ENCODE measurements at places on chromosomes 11 and 22. TPM values are rescaled to one million over a fixed set of nuclear protein-coding genes. Genes with fewer than 3 reads are reported as not detected.

- H3K36me3 ChIP-seq: no peaks in the 10 kb centered on the region
- H3K27ac ChIP-seq: no peak overlapping the region
- DNase-seq: no peak
- no peak overlapping the region for H3K4me3 ChIP-seq
- no peaks in the 10 kb centered on the region for H3K27me3 ChIP-seq
Measured at GRCh38 chr11:83759148-83759547, 473.0 kb upstream of the CCDC90B start.

- H3K36me3 ChIP-seq: no peaks in the 10 kb centered on the region
- no peaks in the 10 kb centered on the region for H3K27me3 ChIP-seq
- no peak overlapping the region for H3K27ac ChIP-seq
- H3K4me1 ChIP-seq: no peaks in the 10 kb centered on the region
Measured at GRCh38 chr11:15688351-15688792, 573.6 kb downstream of the INSC start.

DNA sequence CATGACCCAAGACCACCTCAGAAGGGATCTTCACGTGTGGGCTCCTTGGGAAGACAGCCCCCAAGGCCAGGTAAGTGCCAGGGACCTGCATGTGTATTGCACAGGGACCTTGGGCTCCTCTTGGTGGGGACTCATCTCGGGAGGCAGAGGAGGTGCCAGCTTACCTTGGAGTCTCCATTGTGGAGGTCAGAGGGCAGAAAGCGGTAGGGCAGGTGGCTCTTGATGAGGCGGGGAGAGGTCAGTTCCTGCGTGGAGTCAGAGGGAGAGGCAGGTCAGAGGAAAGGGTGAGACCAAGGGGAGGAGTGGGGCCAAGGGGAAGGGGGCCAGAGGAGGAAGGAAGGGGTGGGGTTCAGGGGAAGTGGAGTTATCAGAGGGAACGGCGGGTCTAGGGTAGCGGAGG, 22.5 kb downstream of the SULT4A1 start:
- H3K4me3 ChIP-seq: no peak overlapping the region
- no peak overlapping the region for H3K27ac ChIP-seq
- no peaks in the 10 kb centered on the region for H3K4me1 ChIP-seq
- no peaks in the 10 kb centered on the region for H3K27me3 ChIP-seq

DNA sequence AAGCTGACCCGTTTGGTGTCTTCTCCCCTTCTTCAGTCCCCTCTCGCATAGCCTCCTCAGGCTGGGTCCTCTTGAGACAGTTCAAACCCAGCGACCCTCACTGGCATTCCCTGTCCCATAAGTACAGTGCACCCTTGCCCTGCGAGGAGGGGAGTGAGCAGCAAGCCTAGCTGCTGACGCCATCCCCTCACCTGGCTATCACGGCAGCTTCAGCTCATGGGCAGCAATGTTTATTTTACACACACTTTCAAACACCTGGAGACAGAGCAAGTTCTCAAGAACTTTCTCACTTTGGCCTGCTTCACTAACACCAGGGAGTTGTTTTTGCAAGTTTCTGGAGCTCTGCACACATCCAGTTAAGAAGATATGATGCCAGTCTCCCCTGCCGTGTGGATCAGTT, 189.6 kb upstream of the E2F8 start:
- H3K4me1 ChIP-seq: no peaks in the 10 kb centered on the region
- no peak for DNase-seq
- H3K36me3 ChIP-seq: no peaks in the 10 kb centered on the region
- peaks cover 4% of the 10 kb centered on the region for H3K27me3 ChIP-seq

Gene INS
- not detected for total RNA-seq

Gene RTN4RL2
- not detected for total RNA-seq

All from CD4-positive, CD25-positive, alpha-beta regulatory T cell (primary cell).